ENCODE measurements at places on chromosomes 2 and 18.

- DNase-seq = no peak
Measured at GRCh38 chr2:225108805-225109204, 66.5 kb upstream of the DOCK10 start.

GRCh38 chr18:55983433-55983832 is 395.4 kb upstream of the TCF4 start:
- no peak for DNase-seq

DNA sequence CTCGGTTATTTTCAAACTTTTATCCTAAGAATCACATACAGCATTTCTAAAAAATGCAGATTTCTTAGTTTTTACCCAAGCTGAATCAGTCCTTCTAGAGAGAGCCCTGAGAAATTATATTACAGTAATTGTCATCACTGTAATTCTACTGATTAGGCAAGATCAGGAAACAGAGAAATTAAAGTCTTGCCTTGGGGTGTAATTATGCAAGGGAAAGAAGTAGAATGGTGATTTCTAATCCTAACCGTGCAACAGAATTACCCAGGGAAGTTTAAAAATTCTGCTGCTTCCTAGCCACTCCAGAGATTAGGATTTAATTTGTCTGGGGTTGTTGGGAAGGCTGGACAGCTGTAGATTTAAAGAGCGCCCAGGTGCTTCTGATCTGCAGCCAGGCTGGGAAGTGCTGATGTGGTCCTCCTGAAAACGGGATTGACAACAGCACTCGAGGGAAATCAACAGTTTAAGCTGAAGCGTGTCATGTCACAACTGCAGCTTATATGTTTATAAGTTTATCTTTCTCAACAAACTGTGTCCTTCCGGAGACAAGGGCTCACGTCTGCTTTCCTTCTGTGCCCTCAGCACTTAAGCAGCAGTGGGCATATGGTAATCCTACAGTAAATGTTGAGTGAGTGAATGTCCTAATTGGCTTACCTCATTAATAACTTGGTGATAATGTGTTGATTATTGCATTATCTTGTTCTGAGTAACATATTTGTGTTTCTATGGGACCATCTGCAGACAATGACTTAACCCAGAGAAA is 671.9 kb upstream of the SOX11 start:
- no peak for DNase-seq

GRCh38 chr2:190093793-190094192 is 31.3 kb upstream of the MSTN start:
- DNase-seq = no peak
